ENCODE measurements at places on chromosomes 6 and 20.

- DNase-seq = peak; percentile 67
Observed at GRCh38 chr6:53244958-53245357, 96.3 kb upstream of the GCM1 start.

GRCh38 chr6:33147807-33148666 lies 44.2 kb downstream of the COL11A2 start:
- no peak for DNase-seq

DNA sequence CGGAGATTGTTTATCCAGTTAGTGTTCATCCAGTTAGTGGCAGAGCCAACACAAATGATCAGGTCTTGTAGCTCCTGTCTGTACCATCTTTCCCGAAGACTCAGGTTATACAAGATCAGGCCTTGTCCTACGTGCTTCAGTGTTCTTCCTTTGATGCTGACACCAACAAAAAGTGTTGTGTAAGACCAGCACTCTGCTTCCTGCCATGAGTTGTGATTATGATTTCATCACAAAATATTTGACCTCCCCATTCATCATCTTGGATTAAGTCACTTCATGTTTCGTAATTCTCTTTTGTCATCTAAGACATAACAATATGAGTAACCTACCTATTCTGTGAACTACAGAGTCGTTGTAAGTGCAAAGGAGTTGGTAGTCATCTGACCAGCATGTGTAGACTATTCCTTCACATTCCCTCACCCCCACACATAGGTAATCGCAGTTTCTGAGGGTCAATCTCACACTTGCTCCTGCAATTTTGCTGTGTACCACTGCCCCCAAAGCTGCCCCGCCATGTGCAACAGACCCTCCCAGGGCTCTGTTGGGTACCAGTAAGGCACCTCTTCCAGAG lies 135.6 kb upstream of the SLC22A23 start:
- DNase-seq = no peak

- DNase-seq = no peak
Observed at GRCh38 chr6:153616506-153616905, 422.5 kb upstream of the OPRM1 start.

DNA sequence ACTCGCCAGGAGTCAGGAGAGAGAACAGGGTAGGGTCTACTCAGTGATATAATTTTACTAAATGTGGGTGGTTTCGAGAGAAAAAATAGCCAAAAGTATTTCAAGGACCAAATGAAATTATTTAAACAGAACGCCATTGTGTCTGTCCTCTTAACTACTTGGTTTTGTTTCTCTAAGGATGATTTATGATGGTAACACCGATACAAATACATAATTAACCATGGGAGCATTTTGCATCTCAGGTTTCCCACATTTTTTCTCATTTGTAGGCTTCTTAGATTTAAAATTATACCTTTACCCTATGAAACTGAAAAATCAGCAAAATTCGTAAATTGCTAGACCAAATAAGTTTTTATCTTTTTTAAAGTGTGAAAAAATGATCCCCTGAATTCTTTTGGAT lies 188.2 kb downstream of the ZFP64 start:
- DNase-seq = no peak

- no peak for DNase-seq
Observed at GRCh38 chr6:117676577-117677218, 1.4 kb downstream of the NUS1 start.

DNA sequence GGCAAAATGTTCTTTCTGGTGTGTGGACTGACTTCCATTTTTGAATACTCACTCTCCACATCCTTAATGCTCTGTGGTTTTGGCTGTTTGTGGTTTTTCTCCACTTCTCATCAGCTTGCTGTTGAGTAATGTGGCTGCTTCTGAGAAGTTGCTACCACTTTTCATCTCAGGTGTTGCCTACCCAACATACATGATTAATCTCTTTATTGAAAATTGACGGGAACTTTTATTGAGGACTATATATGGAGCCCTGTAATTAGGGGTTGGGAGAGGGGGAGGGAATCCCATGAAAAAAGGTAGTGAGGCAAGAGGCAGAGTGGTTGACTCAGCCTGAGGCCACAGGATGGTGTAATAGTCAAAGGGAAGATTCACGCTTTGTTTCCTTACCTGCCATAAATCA lies 17.6 kb downstream of the IL22RA2 start:
- DNase-seq = no peak

DNA sequence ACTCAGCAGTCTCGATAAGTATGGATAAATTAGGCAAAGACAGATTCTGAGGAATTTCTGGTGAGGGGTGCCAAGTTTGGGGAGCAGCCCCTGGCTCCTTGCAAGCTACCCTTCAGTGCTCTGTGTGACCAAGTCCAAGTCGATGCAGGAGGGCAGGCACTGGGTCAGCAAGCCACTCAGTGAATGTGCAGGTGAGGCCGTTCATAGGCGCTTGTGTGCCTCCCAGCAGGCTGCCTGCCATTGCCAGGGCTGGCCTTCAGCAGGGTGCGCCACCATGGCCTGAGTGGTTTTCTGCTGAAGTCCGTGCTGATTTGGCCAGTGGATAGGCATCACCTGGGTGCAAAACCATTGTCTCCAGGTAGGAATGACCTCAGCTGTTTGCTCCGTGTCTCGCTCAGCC lies 3.3 kb upstream of the GNRH2 start:
- DNase-seq = no peak

- no peak for DNase-seq
Observed at GRCh38 chr6:93418408-93419303, 703 bp downstream of the EPHA7 start.

DNA sequence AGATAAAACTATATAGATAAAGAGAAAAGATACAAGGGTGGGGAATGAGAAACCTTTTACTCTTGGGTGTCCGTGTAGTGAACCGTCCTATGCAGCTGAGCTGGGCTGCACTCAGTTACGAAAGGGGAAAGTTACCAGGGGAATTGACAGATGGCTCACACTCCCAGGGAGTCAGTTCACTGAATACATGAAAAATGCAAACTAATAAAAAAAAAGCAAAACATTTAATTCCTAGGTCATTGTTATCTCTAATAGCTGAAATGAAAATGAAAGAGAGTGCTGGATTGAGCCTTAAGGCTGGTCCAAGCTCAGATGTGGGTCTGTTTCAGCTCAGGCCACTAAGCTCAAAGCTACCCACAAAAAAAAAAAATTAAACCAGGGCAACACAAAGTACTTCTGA lies 138.0 kb downstream of the THBS2 start:
- no peak for DNase-seq

DNA sequence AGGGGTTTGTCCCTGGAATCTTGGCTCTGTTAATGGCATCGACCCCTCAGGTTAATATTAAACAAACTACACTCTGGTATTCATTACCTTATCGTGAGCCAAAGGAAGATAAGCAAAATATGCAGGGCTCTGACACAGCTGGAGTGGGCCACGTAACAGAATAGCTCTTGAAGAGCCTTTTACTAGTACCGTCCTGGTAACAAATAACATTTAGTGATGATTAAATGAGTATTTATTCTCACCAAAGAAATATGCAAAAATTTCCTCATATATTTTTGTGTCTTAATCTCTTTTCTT lies 20.1 kb upstream of the UTRN start:
- no peak for DNase-seq

GRCh38 chr6:127933137-127933536 lies 32.3 kb upstream of the THEMIS start:
- DNase-seq = no peak

GRCh38 chr6:124772733-124773319 lies 189.4 kb upstream of the RNF217 start:
- DNase-seq = no peak

DNA sequence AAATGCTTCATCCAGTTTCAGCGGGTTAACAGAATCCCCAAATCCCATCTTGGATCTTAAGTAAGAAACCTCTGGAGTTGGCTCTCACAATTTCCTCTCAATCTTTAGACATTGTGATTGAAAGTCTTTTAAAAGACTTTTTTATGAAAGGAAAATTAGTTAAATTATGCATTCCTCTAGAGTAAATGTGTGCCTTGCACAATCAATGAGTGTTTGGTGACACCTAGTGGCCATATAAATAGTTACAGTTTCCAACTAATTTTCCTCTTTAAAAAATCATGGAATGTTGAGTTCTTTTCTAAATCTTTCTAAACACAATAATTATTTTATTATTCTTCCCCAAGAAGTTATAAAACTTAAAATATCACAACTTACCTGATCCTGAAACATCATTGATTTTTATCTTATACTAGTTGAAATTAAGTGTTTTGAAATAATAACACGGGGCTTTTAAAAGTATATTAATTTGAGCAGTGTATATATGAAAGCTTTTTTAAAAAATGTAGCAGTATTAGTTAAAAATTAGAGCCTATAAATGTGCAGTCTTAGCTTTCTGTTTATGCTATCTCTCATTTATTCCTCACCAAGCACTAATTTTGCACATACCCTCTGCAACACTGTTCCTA lies 66.4 kb downstream of the PKHD1 start:
- no peak for DNase-seq

- no peak for DNase-seq
Observed at GRCh38 chr6:21045135-21045700, 511.0 kb downstream of the CDKAL1 start.

- no peak for DNase-seq
Observed at GRCh38 chr6:157486572-157486971, 105.6 kb downstream of the ZDHHC14 start.

DNA sequence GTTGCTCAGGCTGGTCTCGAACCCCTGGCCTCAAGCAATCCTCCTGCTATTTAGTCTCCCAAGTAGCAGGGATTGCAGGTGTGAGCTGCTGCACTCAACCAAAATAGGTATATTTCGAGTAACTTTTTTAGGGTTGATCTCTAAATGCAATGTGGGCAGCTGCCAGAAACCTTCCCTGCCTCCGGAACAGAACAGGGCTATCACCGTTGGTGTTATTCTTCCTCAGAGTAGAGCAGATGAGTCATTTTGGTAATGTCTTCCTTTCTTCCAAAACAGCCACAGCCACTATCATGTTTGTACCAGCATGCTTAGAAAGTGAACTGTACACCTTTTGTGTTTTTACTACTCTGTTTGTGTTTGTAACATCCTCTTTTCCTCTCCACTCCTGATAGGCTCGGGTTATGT lies 44.1 kb downstream of the SNX9 start:
- no peak for DNase-seq

DNA sequence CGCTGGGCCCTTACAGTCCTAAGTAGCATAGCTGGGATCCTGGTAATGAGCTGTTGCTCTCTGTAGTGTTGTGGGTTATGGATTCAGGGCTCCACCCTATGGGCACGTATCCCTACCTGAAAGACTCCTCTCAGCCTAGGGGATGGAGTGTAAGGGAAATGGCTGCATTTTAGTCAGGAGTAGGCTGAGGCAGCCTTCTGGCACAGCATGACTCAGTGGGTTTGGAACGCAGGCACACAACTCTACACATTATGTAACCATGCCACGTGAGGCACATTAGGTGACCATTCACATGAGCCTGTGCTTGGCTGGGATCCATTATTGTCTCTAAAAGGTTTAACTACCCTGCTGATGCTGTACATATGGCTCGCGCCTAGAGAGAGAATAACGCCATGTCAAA lies 27.8 kb downstream of the HDDC2 start:
- DNase-seq = no peak

DNA sequence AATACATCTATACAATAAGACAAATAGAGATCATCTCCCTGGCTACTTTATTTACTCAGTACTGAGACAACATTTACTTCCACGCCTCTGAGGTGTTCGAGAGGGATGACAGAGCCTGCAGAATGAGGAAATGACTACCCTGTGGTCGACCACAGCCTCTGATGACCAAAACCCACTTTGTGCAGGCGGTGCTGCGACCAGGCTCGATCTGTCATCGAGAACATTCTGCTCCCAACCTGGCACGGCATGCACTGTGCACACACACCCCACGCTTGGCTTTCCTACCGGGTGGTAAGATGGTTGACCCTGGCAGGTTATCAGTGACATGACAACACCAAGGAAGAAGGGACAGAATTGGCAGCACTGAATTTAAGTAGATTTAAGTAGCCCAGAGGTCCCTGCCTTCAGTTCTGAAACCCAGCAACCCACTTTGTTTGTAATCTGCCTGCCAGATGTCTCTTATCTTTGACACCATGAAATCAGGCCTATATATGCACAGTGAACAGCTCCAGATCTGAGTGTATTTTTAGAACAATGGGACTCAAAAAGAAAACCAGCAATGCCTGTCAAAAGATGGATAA lies 42.6 kb downstream of the TTI1 start:
- DNase-seq = peak; percentile 84

GRCh38 chr6:149755300-149756260 lies 6.0 kb downstream of the PCMT1 start:
- no peak for DNase-seq

GRCh38 chr6:147238164-147238563 lies 33.9 kb downstream of the STXBP5 start:
- DNase-seq = no peak

DNA sequence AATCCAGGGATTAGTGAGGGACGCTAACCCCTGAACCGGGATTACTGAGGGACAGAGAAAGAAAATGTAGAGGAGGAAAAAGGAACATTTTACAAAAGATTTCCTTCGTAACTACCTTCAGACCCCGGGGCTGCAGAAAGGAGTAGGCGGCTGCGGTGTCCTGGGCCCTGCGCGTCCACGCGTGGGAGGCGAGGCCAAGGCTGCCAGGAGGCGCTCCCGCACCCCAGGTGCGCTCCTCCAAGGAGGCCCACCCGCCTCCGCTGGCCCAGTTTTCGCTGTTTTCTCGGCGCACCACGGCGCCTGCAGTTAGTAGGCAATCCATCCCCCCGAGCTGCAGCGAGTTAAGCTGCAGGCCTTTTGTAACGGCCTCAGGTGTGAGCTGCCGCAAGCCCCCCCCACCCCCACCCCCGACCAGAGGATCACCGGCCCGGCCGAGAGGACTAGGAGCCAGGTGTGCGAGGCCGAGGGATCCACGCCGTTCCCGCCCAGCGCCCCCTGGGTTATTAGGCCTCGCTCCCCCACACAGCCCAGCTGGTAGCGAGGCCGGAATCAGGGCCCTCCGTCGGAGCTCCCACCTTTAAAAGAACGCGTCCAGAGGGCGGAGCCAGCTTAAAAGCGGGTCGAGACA lies 380.3 kb upstream of the ARID1B start:
- DNase-seq = no peak

DNA sequence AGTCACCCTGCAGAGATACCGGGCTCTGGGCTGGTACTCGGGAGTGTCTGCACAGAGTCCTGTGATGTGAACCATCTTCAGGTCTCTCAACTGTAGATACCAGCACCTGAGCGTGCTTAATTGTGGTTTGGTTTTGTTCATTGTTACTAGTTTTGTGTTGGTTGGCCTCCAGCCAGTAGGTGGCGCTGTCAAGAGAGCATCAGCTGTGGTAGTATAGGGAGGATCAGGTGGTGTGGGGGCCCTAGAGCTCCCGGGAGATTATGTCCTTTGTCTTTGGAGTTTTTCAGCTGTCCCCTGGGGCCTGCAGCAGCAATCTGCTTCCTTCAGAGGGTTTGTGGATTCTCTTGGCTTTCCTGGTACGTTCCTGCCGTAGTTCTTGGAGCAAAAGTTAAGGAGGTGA lies 67.9 kb downstream of the CDYL start:
- DNase-seq = no peak

- DNase-seq = peak; percentile 60
Observed at GRCh38 chr6:87925373-87926060, 122.1 kb upstream of the SPACA1 start.

All from GM12864 (cell line).